ENCODE measurements at places on chromosomes 16 and 17. TPM values are rescaled to one million over a fixed set of nuclear protein-coding genes. Genes with fewer than 3 reads are reported as not detected.

GRCh38 chr17:61453566-61454380, 1.6 kb downstream of the TBX4 start:
- no peak for ATAC-seq

- ATAC-seq = no peak
Measured at GRCh38 chr17:55990332-55991006, 162.8 kb upstream of the ANKFN1 start.

GRCh38 chr16:27235938-27236245, 32.6 kb downstream of the KDM8 start:
- no peak for ATAC-seq

DNA sequence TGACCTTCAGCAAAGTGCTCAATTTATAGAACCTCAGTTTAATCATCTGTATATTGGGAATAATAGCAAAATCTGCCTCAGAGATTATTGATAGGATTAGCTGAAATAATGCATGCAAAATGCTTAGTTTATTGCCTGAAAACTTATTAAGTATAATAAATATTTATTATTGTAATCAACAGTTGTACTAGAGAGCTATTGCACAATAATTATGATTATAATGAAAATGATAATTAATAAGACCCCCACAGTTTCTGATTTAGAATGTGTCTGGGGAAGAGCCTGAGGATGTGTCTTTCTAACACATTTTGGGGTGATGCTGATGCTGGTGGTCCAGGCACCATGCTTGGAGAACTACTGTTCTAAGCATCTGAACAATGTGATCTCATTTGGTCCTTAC, 419.6 kb downstream of the NPIPA7 start:
- ATAC-seq = no peak

GRCh38 chr16:35732046-35732810, 2272.8 kb downstream of the TP53TG3F start:
- no peak for ATAC-seq

- no peak for ATAC-seq
Measured at GRCh38 chr17:70157151-70157550, 12.2 kb upstream of the KCNJ2 start.

GRCh38 chr17:58402679-58403078, 14.7 kb downstream of the RNF43 start:
- ATAC-seq = peak; percentile 58

DNA sequence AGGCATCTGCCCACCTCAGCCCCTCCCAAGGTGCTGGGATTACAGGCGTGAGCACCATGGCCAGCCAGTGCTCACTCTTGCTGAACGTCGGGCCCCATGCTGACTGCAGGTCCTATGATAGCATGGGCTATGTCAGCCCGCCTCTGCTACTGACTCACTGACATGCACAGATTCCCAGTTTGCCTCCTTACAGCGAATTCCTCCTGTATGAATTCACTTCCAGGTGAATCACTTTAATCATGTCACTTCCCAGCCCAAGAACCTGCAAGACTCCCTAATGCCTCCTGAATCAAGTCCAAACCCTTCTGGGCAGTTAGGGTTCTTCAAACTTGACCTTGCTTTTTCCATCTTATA, 16.1 kb upstream of the UBTF start:
- peak; percentile 88 for ATAC-seq

- peak; percentile 9 for ATAC-seq
Measured at GRCh38 chr17:82957469-82957795, 117.6 kb upstream of the ZNF750 start.

DNA sequence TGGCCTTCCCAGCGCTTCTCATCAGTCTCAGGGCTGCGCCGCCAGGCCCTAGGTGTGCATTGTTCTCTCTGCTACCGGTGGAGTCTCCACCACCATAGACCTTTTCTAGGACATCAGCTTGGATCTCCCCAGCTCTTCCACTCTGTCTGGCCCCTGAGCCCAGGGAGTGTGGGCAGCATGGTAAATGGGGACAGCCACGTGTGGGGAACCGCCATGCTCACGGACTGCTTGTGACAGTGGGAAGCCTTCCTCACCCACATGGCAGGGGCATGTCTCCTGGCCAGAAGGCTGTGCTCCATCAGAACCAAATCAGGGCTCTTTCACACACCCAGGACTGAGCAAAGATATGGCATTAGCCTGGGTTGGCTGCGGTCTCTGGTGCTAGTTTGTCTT, 51.3 kb downstream of the TNFRSF13B start:
- no peak for ATAC-seq

HERPUD1 gene
- total RNA-seq = 63.9 TPM

EVPLL gene
- total RNA-seq = 5.3 TPM

NPIPB9 gene
- total RNA-seq = 0.84 TPM

ZNF629 gene
- 4.7 TPM for total RNA-seq

ERCC4 gene
- total RNA-seq = 5.3 TPM

NPW gene
- 0.80 TPM for total RNA-seq

HYDIN gene
- 0.20 TPM for total RNA-seq

ALOX12 gene
- 16.9 TPM for total RNA-seq

SLC5A10 gene
- total RNA-seq = 0.64 TPM

All from esophagus mucosa (tissue), 1 donor.